ENCODE measurements at places on chromosomes 4 and X.

GRCh38 chr4:18052158-18052557 lies 30.6 kb upstream of the LCORL start:
- no peak for DNase-seq

DNA sequence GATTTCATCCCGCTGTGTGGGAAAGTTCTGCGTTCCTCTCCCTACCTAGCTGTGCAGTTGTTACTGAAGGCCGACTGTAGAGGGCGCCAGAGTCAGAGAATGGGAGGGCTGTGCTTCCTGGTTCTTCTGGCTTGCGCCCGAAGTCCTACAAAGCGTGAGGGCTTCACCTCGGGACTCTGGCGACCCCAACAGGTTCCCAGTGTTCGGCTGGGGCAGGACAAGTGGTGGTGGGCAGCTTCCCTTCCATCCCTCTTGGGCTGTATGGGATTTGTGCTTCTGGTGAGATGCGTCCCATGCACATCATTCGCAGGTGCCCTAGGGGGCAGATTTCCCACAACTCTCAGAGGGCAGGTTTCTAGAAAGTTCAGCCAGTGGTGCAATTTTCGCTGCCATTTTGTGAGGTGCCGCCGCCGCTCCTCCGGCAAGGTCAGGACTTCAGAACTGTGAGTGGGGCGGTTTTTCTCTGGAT lies 27.3 kb downstream of the CT45A1 start:
- DNase-seq: peak; percentile 9

- DNase-seq: no peak
Observed at GRCh38 chr4:154616287-154616686, 3.8 kb upstream of the FGG start.

DNA sequence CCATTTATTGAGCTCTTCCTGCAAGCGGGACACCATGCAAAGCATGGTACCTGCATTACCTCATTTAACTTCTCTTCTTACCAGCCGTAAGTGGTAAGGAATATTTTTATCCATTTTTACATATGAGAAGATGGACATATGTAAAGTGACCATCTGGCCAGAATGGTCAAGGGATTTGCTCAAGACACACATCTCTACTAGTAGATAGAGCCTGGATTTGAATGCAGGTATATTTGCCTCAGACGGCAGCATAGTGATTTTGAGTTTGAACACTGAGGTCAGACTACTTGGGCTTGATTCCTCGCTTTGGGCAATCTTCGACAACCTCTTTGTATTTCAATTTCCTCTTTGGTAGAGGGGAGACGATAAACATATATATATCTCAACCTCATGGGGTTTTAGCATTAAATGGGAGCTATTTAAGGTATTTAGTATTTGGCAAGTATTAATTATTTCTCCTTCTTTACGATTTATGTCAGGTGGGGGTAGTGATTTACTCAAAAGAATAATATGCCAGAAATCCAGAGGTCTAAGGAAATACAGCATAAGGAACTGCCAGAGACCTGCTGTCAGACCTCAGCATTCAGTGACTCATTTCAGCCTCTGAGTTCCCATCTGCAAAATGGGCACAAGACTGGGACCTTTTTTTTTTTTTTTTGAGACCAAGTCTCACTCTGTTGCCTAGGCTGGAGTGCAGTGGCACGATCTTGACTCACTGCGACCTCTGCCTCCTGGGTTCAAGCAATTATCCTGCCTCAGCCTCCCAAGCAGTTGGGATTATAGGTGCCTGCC lies 34.6 kb upstream of the CHRNA9 start:
- DNase-seq: no peak

GRCh38 chr4:111572470-111572869 lies 572.8 kb upstream of the FAM241A start:
- DNase-seq: no peak

DNA sequence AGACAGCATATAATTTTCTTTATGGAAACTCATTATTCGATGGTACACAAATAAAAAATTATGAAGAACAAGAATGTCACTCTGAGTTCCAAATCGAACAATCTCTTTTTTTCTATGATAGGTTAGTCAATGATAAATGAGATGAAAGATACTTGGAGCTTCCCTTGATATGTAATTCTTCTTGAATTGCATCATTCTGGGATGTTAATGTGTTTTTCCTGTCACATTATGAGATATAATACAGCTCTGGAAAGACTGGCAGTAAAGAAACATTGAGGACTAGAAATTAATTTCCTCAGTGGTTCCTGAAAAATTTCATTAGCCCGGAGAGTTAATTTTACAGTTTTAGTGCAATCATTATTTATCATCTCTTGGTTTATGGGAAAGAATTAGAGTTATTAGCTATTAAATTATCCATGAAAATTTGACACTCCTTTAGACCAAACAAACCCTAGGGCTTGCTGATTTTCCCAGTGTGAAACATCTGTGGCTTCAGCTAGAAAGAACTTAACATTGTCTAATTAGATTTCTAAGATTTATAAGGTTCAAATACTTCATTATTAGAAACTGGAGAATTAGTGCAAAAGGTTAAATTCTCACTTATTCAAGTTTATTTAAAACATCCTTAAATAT lies 1546.6 kb upstream of the TENM3 start:
- no peak for DNase-seq

DNA sequence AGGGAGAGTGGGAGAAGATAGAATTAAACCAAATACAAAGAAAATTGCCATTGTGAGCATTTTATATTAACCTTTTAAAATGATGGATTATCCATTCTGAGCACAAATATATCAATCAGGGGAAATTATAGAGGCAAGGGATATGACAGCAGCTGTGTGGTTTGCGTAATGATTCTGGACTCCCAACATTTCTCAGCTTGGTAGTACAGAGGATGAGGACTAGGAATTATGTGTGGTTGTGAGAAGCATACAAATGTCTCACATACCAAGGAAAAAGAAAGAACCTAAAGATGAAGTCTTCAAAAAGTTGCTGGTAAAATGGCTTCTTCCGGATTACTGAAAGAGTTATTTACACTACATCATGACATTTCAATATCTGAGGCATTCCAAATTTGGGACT lies 674.6 kb upstream of the NR3C2 start:
- DNase-seq: no peak

- DNase-seq: no peak
Observed at GRCh38 chr4:146269228-146269653, 54.9 kb downstream of the REELD1 start.

GRCh38 chr4:73660808-73661207 lies 40.6 kb upstream of the RASSF6 start:
- no peak for DNase-seq

- DNase-seq: no peak
Observed at GRCh38 chr4:67437974-67438713, 107.2 kb downstream of the CENPC start.
